ENCODE measurements at places on chromosomes 11 and 22. TPM values are rescaled to one million over a fixed set of nuclear protein-coding genes. Genes with fewer than 3 reads are reported as not detected.

- DNase-seq, result no peak
These were observed 72.0 kb upstream of the IGLL5 start for GRCh38 chr22:22815397-22816170.

Gene RTN3
- polyA plus RNA-seq, result 65.9 TPM

GRCh38 chr11:64269540-64270220, 14.8 kb downstream of the BAD start:
- DNase-seq, result peak; percentile 98

Gene MPEG1
- 1.4 TPM for polyA plus RNA-seq

Gene FAM181B
- polyA plus RNA-seq, result 0.11 TPM

Gene KRTAP5-7
- not detected for polyA plus RNA-seq

GRCh38 chr11:22922672-22923071, 62.4 kb upstream of the CCDC179 start:
- DNase-seq, result no peak

Gene ATG16L2
- 24.2 TPM for polyA plus RNA-seq

Gene PGA4
- polyA plus RNA-seq, result 1.2 TPM

DNA sequence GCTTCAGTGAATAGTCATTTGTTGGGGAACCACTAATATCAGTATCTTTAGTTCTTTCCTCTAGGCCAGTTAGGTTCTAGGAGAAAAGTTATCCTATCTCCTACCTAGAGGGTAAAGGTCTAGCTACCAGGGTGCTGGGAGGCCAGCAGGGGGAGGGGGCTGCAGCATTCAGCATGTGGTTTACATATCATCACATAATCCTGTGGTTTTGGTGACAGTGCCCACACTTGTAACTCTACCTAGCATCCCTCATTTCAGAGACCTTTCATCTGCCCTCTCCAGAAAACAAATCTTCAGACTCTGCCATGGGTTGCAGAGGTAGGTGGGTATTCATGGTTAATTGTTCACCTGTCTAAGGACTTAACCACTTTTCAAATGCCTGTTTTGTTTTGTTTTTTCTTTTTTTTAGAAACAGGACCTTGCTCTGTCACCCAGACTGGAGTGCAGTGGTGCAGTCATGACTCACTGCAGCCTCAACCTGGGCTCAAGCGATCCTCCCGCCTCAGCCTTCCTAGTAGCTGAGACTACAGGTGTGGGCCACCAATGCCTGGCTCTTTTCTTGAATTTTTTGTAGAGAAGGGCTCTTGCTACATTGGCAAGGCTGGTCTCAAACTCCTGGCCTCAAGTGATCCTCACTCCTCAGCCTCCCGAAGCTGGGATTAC, 146.8 kb downstream of the ENTHD1 start:
- no peak for DNase-seq

Gene MS4A7
- 2.7 TPM for polyA plus RNA-seq

DNA sequence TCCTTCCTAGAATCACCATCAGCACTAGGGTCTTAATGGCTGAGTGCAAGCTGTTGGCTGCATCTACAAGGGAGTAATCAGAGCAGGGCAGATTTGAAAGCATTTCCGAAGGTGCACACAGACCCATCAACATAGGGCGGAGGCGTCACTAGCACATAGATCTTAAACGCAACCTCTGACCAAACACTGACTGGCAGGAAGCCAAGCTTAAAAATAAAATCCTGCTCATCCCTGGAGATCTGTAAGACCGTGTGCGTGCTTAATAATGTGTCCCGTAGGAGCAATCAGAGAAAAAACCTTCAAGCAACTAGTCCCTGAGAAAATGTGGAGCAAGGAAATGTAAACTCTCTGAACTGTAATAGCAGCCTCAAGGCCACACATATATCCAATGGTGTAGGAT, 470.5 kb downstream of the ETS1 start:
- DNase-seq, result no peak

Gene MUC5B
- not detected for polyA plus RNA-seq

- DNase-seq, result no peak
These were observed 17.8 kb downstream of the MYO18B start for GRCh38 chr22:25759825-25760231.

- DNase-seq, result no peak
These were observed 90.7 kb downstream of the SNX19 start for GRCh38 chr11:130825561-130825960.

GRCh38 chr11:45930031-45930794, 7.8 kb downstream of the LARGE2 start:
- DNase-seq, result peak; percentile 52

Gene CYP2D6
- polyA plus RNA-seq, result 0.19 TPM

GRCh38 chr11:131908316-131908715, 537.9 kb downstream of the NTM start:
- no peak for DNase-seq

- DNase-seq, result peak; percentile 31
These were observed 10.9 kb downstream of the RELA start for GRCh38 chr11:65651589-65652510.

DNA sequence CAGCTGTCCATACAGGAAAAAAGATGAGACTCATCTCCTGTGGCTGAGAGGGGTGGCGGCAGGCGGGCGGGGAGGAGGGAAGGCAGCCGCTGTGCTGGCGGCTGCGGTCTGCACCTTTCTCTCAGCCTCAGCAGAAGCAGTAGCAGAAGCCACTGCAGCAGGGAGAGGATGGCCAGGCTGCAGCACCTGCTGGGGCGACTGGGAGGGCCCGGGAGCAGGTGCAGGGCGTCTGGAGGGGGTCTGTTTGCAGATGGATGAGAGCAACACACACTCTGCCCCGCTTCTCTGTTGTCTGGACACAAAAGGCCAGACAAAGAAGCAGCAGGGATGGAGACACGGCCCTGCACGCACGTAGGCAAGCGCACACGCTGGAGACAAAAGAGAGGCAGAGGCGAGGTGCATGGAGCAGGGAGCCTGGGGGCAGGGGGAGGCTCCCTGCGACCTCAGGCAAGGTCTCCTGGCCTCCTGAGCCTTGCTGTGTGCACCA, 9.3 kb upstream of the MIAT start:
- no peak for DNase-seq

Gene AIFM3
- 0.69 TPM for polyA plus RNA-seq

DNA sequence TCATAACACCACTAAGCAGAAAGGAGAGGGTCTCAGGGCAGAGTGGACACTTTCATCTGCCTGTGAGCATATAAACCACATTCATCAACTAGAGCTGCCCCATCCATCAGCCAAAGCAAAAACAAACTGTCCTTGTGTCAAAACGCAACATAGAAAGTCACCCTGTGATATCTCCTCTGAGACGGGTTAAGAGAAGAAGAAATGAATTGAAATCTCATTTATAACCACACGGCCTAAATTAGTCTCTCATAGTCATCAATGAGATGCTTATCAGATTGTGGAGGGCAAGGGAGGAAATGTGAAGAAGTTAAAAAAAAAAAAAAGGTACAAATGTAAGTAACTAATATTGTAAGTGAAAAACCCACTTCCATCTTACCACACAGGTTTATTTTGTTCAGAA, 75.7 kb downstream of the SIK3 start:
- DNase-seq, result no peak

GRCh38 chr11:44268614-44269080, 41.3 kb downstream of the ALX4 start:
- DNase-seq, result no peak

- no peak for DNase-seq
These were observed 375.3 kb downstream of the DYNC2H1 start for GRCh38 chr11:103484545-103484944.

- no peak for DNase-seq
These were observed 254.4 kb downstream of the BRD1 start for GRCh38 chr22:49573109-49573765.

DNA sequence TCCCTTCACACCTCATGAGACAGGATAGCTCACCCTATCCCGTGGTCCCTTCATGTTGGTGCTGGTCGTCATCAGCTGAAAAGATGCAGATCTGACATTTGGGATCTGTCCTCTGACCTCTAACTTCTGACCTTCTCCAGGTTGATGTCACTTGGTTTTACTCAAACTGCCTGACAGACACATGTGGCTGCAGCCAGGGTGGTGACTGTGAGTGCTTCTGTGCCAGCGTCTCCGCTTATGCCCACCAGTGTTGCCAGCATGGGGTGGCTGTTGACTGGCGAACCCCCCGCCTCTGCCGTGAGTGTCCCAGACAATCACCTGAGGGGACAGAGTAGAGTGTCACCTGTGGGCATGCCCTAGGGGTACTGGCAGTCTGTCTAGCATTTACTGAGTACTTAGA, 49.7 kb downstream of the OTOG start:
- no peak for DNase-seq

Gene ZFTA
- 6.3 TPM for polyA plus RNA-seq

- DNase-seq, result no peak
These were observed 620.7 kb upstream of the ARHGAP42 start for GRCh38 chr11:100066399-100066798.

DNA sequence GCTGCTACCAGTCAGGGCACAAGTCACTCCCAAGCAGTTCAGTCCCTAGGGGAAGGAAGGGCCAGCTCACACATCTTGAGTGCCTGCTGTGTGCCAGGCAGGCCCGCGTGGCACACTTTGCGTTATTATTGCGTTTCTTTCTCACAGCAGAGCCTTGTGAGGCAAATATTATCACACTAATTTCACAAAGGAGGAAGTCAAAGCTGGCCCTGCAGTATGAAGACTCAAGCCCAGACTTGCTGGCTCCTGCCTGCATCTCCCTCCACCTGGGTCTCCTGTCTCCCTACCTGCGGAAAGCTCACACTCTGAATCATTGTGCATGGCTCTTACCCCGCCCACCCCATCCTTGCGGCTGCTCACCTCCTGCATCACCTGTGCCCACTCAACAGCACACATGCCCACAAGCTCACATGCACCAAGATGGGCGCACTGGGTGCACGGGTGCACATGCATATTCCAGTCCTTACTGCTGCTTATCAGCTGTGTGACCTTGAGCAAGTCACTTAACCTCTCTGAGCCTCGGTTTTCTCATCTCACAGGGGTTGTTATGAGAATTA, 31.7 kb upstream of the P2RY2 start:
- DNase-seq, result no peak

- DNase-seq, result peak; percentile 88
These were observed 22.8 kb downstream of the MYH9 start for GRCh38 chr22:36365020-36365411.

DNA sequence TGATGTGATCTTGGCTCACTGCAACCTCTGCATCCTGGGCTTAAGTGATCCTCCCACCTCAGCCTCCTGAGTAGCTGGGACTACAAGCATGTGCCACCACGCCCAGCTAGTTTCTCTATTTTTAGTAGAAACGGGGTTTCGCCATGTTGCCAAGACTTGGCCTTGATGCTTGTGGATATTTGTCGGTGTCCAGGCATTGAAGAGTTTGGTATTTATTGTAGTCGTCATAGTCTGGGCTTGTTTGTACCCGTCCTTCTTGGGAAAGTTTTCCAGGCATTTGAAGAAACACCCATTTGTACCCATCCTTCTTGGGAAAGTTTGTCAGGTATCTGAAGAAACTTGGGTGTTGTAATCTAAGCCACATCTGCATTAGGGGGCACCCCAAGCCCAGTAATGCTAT, 28.7 kb downstream of the FCHSD2 start:
- no peak for DNase-seq

DNA sequence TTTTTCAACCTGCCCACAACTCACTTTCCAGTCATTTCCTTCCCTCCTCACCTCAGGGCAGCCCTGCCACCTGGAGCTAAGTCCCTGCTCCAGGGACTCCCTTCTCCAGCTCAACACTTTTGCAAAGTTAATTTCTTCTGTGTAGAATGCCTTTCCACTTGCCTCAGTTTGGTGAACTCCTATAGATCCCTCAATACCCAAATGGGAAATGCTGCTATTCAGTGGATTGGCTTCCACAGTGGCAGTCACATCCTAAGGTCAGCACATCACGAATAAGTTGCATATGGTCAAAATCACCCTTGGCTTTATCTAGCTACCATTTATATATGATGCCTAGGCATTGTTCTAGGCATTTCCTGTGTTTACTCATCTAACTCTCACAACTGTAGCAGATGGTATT, 23.6 kb downstream of the GDPD5 start:
- DNase-seq, result no peak

DNA sequence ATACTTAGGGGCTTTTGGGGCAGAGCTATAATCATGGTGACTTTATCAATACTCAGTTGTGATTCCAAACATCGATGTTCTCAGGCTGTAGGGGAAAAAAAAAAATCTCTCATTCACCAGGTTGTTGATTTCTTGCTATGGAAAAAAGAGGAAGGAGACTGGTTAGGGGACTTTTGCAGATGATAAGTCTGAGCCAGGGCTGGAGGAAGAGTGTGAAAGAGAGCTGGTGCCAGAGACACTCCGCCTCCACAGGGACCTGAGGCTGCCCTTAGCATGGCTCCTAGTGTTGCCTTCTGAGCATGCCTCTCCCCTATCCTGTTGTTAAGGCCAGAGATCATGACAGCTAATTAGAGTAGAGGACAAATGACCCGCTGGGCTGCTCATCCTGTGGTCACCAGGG, 16.9 kb downstream of the UPB1 start:
- no peak for DNase-seq

DNA sequence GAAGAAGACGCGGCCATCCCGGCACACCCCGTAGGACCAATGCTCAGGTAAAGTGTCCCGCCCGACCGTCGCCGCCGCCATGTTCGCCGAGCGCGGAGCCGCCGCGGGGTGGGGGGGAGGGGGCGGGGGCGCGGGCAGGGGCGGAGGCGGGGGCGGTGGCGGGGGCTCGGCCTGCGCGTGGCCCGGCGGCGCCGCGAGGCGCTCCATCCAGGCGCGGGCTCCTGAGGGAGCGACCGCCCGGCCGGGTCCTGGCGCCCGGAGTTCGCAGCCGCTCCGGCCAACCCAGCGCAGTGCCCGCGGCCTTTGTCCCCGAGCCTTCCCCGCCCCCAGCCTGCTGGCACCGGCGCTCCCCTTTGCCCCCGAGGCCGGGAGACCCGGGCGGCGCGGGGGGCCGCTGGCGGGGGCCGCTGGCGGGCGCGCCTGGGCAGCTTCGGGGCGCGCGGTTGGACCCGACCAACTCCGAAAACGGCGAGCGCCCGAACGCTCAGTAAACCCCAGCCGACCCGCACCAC, at the start of gene PLEKHA7:
PLEKHA7 (minus strand) TSS at position 94 of the 512 bp plus-strand sequence; CDS start at position 81, 13 bp downstream.
- no peak for DNase-seq

DNA sequence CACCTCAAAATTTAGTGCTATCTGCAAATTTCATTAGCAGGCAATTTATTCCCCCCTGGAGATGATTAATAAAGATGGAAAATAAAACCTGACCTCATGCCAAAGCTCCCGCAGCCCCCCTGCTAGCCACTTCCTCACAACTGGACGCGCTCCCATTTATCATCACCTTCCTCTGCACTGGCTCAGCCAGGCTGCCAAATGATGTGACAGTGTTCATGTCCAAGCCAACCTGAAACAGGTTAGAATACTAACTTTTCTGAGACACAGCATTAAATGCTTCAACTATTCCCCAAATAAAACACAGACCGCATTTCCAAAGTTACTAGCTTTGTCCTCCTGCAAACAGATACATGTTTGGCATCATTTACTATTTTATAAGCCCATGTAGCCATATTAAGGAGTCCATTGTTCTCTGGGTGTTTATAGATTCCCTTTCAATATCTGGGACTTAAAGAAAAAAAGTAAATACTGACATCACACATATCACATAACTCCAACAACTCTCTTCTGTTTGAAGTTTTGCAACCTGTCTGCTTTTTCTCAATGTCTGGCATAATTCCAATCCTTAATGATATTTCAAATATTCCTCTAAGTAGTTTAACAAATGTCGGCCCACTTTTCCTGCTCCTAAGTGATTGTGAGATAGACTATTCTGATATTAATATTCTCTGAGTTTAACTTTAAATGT, 829.7 kb upstream of the FAT3 start:
- DNase-seq, result no peak

GRCh38 chr11:109121173-109121932, 300.6 kb upstream of the C11orf87 start:
- no peak for DNase-seq

Gene MMP7
- not detected for polyA plus RNA-seq

Gene EIF3L
- polyA plus RNA-seq, result 284 TPM

- DNase-seq, result no peak
These were observed 8.9 kb upstream of the PTPRJ start for GRCh38 chr11:47971501-47971900.

Data from heart left ventricle (tissue), 16 donors.